Head of caudate nucleus (tissue), 42 donors: ENCODE measurements at places on chromosomes 5 and 9.

GRCh38 chr9:83920469-83920926 is 734 bp downstream of the KIF27 start:
- no peak for DNase-seq

GRCh38 chr9:101140764-101141163 is 112.2 kb downstream of the PLPPR1 start:
- DNase-seq: no peak

DNA sequence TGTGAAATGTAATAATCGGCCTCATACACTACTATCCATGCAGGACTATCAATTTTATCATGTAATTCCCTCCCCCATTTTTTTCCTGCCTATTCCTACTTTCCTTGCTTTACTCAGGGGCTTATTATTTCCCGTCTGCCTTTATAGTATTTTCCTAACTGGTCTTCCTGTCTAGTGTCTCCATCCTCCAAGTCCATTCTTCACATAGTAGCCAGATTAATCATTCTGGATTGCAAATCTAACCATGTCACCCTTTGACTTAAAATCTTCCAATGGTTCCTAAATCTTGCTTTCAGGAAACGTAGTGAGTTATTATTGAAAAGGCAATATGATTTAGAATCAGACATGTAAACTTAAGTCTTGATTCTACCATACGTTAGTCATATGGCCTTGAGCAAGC is 307.4 kb upstream of the HAPLN1 start:
- DNase-seq: no peak

- no peak for DNase-seq
Measured at GRCh38 chr5:1503241-1504068, 20.3 kb downstream of the LPCAT1 start.

DNA sequence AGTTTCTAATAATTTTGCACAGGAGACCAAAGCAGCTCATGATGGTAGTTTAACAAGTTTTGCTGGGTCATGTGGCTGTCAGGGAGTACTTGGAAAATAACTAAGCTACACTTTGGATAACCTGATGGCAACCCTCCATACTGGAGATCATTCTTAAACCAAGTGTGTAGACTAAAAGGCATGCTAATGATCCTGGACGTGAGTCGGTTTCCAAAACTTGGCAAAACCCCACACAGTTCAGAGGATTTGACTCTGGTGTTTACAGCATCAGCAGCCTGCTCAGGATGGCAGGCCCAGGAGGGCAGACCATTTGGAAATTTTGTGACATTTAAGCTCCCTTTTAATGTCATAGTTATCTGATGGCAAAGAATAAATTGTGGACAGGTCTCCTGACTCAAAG is 196.5 kb upstream of the EFNA5 start:
- no peak for DNase-seq
